ENCODE measurements at places on chromosomes 16 and 17. TPM values are rescaled to one million over a fixed set of nuclear protein-coding genes. Genes with fewer than 3 reads are reported as not detected.

DNA sequence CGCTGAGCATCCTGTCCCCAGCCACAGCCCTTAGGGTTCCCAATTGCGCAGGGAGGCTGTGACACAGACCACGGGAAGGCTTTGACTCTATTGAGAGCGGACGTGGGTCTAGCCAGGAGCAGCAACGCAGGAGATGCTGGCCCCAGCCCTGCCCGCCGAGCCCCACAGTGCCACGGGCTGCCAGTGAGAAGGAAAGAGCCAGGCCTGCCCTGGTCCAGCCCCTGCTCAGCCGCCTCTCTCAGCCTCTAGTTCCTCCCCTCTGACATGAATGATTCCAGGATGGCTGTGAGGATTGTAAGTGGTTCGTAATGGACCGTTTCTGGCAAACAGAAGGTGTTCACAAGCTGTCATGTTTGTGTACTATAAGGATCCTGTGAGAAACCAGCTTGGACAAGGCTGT, 2.5 kb downstream of the BHLHA9 start:
- peaks cover 10% of the 10 kb centered on the region for H3K27me3 ChIP-seq
- H3K4me3 ChIP-seq, result no peak overlapping the region
- DNase-seq, result no peak
- H3K36me3 ChIP-seq, result no peaks in the 10 kb centered on the region
- H3K27ac ChIP-seq, result no peak overlapping the region

GRCh38 chr17:32285306-32285705, 19.7 kb downstream of the RHBDL3 start:
- no peaks in the 10 kb centered on the region for H3K4me1 ChIP-seq
- no peak overlapping the region for H3K4me3 ChIP-seq
- no peaks in the 10 kb centered on the region for H3K27me3 ChIP-seq
- no peak for DNase-seq
- H3K27ac ChIP-seq, result no peak overlapping the region

- H3K4me1 ChIP-seq, result no peaks in the 10 kb centered on the region
- H3K27ac ChIP-seq, result no peak overlapping the region
- no peaks in the 10 kb centered on the region for H3K36me3 ChIP-seq
- H3K4me3 ChIP-seq, result no peak overlapping the region
- H3K27me3 ChIP-seq, result no peaks in the 10 kb centered on the region
Observed at GRCh38 chr17:49197346-49197998, 12.9 kb downstream of the GNGT2 start.

The HOXB3 gene
- 3.5 TPM for total RNA-seq

Measured in CD8-positive, alpha-beta memory T cell (primary cell).